ENCODE measurements at places on chromosomes 16 and 17.

GRCh38 chr16:85665929-85666328 lies 22.8 kb downstream of the GINS2 start:
- no peak for DNase-seq

DNA sequence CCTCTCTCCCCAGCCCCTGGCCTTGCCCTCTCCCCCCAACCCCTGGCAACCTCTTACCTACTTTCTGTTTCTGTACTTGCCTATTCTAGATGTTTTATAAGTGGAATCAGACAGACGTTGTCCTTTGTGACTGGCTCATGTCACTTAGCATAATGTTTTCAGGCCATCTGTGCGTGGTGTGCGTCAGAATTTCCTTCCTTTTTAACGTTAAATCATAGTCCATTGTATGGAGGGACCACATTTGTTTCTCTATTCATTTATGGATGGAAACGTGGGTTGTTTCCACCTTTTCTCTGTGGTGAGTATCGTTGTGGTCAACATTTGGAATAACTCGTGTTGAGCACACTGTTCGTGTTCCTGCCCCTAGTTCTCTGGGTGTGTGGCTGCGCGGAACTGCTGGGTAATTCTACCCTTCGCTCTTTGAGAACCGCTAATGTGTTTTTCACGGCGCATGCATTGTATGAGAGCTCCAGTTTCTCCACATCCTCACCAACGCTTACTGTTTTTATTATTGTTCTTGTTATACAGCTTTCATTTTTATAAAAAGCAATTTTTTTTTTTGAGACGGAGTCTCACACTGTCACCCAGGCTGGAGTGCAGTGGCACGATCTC lies 26.3 kb downstream of the ACTG1 start:
- no peak for DNase-seq

- DNase-seq: peak; percentile 50
Measured at GRCh38 chr16:50025537-50025931, 509 bp downstream of the CNEP1R1 start.

GRCh38 chr16:54540525-54541180 lies 254.1 kb upstream of the IRX3 start:
- DNase-seq: no peak

- peak; percentile 78 for DNase-seq
Measured at GRCh38 chr17:28896884-28897768, at the start of gene FLOT2. FLOT2 (minus strand) TSS chr17:28897733; CDS start chr17:28897574, 159 bp downstream.

GRCh38 chr16:63066552-63066951 lies 1030.3 kb upstream of the CDH8 start:
- DNase-seq: no peak

DNA sequence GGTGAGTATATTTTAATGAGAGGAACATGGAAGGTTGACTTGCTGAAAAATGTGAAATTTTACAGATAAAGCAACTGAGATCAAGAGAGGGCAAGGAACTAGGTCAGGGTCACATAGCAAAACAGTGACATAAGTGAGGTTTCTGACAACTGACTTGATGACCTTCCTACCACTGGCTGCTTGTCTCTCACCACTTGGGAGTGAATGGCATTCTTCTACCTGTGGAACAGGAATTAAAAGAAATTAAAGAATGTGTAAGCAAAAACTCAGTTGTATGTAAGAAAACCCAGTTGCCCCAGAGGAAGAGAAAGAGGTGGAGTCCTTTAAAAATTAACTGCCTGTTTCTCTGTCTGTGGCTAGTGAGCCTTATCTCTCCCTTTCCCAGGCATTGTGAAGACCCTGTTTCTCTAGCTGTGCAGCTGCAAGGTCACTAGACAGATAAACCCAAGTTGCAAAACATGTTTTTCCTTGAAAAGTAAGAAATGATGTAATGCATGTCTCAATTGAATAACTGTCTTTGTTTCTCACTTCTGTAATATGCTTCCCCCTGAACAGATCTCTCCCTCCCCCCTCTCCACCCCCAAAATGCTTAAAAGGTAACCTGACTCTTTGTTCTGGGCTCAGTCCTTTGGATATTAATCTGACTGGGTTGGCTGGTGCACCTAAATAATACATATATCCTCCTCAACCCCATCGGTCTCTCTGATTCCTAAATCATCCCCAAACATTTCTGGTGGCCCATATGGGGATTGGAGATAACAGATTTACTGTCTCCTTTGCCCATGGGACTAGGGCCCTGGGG lies 23.4 kb downstream of the ACSM1 start:
- no peak for DNase-seq

GRCh38 chr17:68397108-68397536 lies 60.2 kb downstream of the WIPI1 start:
- no peak for DNase-seq

GRCh38 chr16:8175411-8175810 lies 414.9 kb downstream of the TMEM114 start:
- DNase-seq: no peak

DNA sequence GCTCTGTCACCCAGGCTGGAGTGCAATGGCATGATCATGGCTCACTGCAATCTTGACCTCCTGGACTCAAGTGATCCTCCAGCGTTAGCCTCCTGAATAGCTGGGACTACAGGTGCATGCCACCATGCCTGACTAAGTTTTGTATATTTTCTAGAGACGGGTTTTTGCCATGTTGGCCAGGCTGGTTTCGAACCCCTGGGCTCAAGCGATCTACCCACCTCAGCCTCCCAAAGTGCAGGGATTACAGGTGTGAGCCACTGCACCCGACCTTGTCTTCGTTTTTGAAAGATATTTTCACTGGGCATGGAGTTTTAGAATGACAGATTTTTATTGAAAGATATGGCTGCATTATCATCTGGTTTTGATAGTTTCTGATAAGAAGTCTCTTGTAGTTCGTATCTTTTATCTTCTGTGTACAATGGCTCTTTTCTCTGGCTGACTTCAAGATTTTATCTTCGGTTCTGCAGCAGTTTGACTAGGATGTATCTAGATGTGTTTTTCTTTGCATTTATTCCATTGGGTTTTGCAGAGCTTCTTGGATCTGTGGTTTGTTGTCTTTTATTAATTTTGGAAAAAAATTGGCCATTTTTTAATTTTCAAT lies 14.6 kb downstream of the ADGRG5 start:
- no peak for DNase-seq

GRCh38 chr16:68492543-68493411 lies 44.5 kb upstream of the SMPD3 start:
- DNase-seq: no peak

DNA sequence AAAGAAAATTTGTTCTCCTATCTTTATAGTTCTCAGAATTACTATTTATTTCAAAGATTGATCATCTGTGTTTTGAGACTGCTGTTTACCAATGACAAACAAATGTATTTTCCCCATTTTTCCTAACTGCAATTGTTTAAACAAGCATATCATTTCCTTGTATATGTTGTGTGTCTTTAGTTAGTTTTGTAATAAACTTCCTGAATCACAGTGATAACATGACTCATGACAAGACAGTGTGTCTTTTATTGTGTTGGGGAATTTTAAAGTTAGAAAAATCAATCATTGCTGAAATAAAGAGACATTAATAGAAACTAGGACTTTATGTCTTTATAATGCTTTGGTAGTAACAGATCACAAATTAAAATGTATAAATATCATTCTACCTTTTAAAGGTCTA lies 348.5 kb downstream of the KCNJ2 start:
- no peak for DNase-seq

DNA sequence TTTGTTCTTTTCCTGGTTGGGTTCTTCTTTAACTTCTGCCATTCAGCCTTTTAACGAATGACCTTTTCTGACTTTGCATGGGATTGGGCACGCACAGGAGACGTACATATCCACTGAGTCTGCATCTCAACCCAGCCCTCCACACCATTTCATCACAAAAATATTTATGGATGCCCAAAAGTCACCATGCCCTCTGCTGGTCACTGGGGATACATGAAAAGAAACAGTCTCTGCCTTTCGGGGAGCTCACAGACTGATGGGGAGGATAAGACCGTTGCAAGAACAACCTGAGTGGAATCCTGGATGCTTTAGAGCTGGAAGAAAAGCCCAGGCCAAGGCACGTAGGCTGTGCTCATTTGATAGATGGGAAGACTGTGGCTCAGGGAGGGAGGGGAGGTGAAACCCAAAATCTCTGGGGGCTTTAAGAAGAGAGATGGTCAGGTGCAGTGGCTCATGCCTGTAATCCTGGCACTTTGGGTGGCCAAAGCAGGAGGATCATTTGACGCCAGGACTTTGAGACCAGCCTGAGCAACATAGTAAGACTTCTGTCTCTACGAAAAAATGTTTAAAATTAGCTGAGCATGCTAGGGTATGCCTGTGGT lies 7.9 kb upstream of the MT2A start:
- DNase-seq: no peak

- DNase-seq: no peak
Measured at GRCh38 chr16:30481381-30481780, 8.8 kb downstream of the ITGAL start.

DNA sequence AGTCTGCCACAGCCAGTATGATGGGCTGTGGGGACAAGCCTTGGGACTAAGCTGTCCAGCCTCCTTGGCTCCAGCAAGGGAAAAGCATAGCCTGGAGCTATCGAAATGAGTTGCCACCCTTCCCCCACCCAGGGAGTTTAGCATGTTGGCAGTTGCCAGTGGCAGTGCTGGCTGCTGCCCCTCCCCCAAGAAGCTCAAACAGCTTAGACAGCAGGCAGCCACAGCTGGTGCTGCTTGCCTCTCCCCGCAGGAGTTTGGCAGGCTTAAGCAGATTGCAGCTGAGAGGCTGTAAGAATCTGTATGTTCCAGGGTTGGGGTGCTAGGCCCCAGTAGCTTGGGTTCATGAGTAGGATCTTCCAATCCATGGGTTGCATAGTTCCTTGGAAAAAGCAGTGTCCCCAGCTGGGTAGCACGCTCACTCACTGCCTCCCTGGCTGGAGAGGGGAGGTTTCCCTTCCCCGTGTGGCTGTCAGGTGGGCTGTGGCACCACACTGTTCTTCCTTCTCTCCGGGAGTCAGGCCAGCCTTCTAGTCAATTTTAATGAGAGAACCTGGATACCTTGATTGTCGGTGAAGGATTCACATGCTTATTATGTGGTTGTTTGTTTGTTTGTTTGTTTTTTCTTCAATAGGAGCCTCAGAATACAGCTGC lies 506.1 kb downstream of the CDH11 start:
- DNase-seq: no peak

GRCh38 chr16:2776500-2777139 lies 460 bp downstream of the ELOB start:
- DNase-seq: no peak

DNA sequence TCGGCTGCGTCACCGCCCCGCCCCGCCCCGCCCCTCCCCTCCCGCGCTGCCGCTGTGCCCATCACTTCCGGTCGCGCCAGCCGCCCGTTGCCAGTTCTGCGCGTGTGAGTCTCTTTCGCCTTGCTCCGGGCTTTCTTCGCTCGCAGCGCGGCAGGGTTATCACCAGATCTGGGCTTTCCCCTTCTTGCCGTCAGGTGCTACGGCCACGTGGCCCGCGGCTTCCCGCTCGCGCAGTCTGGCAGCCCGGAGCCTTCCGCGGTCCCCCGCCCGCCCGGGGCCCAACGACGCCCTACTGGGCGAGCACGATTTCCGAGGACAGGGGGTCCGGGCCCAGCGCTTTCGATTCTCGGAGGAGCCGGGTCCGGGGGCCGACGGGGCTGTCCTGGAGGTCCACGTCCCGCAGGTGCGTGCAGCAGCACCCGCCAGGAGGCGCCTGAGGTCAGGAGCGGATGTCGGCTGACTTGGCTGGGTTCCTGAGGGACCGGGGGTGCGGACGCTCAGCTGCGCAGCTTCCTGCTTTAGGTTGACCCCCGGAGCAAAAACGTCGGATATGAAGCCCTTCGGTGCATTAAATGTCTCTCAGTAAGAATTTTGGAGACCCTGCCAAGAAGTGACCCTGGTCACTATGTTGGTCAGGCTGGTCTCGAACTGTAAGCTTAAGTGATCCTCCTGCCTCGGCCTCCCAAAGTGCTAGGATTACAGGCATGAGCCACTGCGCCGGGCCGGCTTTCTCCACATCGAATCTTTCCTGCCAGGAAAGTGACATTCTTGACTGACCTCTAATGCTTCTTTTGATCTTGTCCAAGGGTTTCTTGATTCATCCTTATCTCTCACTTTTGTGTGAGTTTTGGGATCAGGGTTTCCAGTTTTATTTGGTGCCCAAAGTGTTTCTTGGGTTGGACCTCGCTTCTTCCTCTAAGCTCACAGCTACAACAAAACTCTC lies at the start of gene METTL23:
Gene METTL23 (plus strand): TSS at position 64 of the 943 bp plus-strand sequence. CDS start 2,872 bp downstream, outside the sequence.
- DNase-seq: peak; percentile 83

DNA sequence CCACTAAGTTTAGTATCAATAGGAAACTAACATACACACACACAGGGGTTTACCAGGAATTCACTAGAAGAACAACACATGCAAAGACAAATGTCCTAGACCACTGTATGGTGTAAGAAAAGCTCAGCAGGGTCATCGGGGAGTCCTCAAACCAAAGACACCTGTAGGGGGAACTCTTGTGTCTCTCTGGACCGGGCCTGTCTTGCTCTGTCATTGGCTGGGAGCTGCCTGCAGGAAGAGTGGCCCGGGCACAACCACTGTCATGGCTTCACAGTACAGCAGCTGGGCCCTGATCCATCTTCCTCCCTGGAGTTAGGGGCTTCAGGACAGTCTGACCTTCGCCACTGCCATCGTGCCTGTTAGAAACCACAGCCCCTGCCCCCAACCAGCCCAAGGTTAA lies 263.6 kb upstream of the DYNLRB2 start:
- DNase-seq: no peak

GRCh38 chr17:49986396-49987289 lies 8.4 kb downstream of the DLX3 start:
- DNase-seq: no peak

DNA sequence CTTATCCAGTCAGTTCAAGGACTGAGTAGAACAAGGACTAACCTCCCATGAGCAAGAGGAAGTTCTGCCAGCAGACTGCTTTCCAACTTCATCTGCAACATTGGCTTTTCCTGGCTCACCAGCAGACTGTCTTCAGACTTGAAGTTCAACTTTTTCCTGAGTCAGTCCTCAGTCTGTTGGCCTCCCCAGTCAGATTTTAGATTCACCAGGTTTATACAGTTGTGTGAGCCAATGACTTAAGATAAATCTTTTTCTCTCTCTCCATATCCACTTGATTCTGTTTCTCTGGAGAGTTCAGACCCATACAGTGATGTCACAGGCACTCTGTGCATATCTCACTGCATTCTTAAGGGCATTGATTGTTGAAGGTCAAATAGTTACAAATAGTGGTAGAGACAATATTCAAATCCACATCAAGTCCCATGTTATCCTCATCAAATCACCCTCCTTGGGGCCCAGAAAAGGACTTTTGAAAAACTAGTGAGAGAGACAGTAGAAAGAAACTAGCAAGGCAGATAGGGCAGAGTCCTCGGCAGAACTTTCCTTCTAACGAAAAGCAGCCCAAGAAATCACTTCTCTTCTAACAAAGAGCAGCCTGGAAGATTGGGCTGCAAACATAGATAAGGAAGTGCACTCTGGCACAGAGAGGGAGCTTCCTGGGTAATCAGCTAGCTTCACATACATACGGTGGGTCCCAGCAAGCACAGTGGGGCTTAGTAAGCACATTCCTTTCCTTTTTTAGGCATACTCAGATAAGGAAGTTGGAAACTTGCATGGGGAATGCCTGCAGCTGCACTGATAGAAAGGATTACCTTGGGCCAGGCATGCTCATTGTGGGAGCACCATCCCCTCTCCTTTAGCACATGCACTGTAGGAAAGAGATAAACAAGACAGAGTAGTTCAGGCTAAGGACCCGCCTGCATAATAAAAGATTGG lies 132.3 kb upstream of the FAM20A start:
- no peak for DNase-seq

Measured in activated T-cell treated with anti-CD3 and anti-CD28 coated beads, Interleukin-2, amount 50 U/mL, for 48 hours (primary cell).